ENCODE measurements at places on chromosomes 2 and 18. TPM values are rescaled to one million over a fixed set of nuclear protein-coding genes. Genes with fewer than 3 reads are reported as not detected.
A peak's percentile ranks its signal among the peaks of the same experiment; 100 is the strongest.

Gene SCN9A
- not detected for total RNA-seq

DNA sequence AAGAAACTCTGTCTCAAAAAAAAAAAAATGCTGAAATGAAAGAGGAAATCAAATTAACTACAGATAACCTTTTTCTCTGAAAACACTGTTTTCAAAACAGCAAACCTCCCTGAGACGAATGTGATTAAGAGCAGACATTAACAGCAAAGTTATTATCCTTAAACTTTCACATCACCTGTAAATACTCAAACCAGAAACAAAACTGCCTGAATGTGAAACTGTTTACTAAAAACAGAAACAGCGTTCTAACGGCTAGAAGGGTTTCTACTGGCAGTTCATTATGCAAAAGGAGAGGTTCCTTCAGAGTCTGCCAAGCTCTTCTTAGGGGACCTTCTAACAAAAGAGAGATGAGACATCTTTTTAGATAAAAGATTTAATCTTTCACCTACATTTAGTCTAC is 45.9 kb downstream of the PNO1 start:
- H3K4me1 ChIP-seq: peaks cover 74% of the 10 kb centered on the region
- no peak for DNase-seq
- H3K27ac ChIP-seq: peak overlapping the region; percentile 86
- H3K36me3 ChIP-seq: peaks cover 13% of the 10 kb centered on the region
- H3K27me3 ChIP-seq: no peaks in the 10 kb centered on the region

DNA sequence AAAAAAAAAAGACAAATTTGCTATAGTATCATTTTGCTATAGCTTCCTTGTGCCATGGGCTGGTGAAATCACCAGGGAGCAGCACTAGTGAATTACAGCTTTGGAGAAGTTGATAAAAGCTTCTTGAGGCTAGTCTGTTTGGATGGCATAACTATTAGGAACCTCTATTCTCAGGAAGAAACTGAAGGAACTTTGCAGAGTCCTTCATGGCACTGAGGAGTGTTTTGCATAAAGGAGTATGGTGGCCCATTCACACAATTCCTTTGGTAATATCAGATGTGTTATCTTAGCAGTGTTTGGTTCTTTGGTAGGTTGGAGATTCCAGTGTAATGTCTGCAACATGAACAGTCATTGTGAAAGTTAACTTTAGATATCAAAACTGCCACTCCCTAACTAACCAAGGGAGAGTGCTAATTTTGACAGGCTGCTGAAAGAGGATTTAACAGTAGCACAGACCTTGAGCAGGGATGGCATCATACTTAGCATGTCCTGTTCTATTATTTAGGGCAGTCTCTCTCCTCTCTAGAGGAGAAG is 76.6 kb upstream of the ZFP36L2 start:
- H3K4me1 ChIP-seq: peaks cover 21% of the 10 kb centered on the region
- H3K4me3 ChIP-seq: no peak overlapping the region
- H3K27ac ChIP-seq: no peak overlapping the region
- no peaks in the 10 kb centered on the region for H3K27me3 ChIP-seq

Gene NEDD4L
- total RNA-seq: 6.8 TPM

DNA sequence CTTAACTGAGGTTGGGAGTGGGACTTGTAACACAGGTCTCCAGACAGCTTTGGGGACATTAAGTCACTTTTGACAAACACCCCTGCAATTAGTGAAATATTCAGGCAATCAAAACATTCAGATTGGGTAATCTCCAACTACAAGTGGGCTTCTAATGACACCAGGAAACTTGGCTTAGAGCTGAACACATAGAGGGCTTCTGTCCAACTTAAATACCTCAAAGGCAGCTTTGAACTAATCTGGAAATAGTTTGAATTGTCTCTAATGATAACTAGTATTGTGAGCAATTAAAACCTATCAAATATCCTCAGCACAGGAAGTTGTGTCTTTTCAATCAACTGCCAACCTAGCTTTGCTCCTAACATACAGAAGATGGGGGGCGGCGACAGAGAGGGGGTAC is 5.1 kb upstream of the ASPRV1 start:
- no peak overlapping the region for H3K4me3 ChIP-seq
- H3K27me3 ChIP-seq: no peaks in the 10 kb centered on the region
- DNase-seq: no peak
- peaks cover 3% of the 10 kb centered on the region for H3K4me1 ChIP-seq

GRCh38 chr2:9020267-9020666 is 16.8 kb upstream of the MBOAT2 start:
- DNase-seq: no peak
- H3K4me1 ChIP-seq: no peaks in the 10 kb centered on the region
- H3K27ac ChIP-seq: no peak overlapping the region
- H3K27me3 ChIP-seq: peaks cover 11% of the 10 kb centered on the region

GRCh38 chr2:220930271-220931076 is 641.6 kb downstream of the EPHA4 start:
- H3K4me1 ChIP-seq: peaks cover 1% of the 10 kb centered on the region
- H3K27ac ChIP-seq: no peak overlapping the region
- H3K36me3 ChIP-seq: peaks cover 2% of the 10 kb centered on the region

Gene RAB6C
- not detected for total RNA-seq

GRCh38 chr2:229044581-229044980 is 226.5 kb downstream of the PID1 start:
- no peaks in the 10 kb centered on the region for H3K27me3 ChIP-seq
- no peaks in the 10 kb centered on the region for H3K36me3 ChIP-seq
- H3K4me3 ChIP-seq: no peak overlapping the region
- no peaks in the 10 kb centered on the region for H3K4me1 ChIP-seq

GRCh38 chr2:43397411-43397810 is 171.0 kb upstream of the ZFP36L2 start:
- H3K36me3 ChIP-seq: peaks cover 43% of the 10 kb centered on the region
- H3K4me3 ChIP-seq: no peak overlapping the region
- H3K27ac ChIP-seq: no peak overlapping the region
- no peak for DNase-seq
- H3K4me1 ChIP-seq: peaks cover 13% of the 10 kb centered on the region

- no peak for DNase-seq
- H3K4me3 ChIP-seq: no peak overlapping the region
- H3K36me3 ChIP-seq: no peaks in the 10 kb centered on the region
- H3K27ac ChIP-seq: no peak overlapping the region
- no peaks in the 10 kb centered on the region for H3K4me1 ChIP-seq
- H3K27me3 ChIP-seq: peaks cover 5% of the 10 kb centered on the region
Observed at GRCh38 chr2:191499874-191500565, 177.9 kb upstream of the NABP1 start.

Gene NEB
- 0.33 TPM for total RNA-seq

Gene ALS2
- total RNA-seq: 12.4 TPM

DNA sequence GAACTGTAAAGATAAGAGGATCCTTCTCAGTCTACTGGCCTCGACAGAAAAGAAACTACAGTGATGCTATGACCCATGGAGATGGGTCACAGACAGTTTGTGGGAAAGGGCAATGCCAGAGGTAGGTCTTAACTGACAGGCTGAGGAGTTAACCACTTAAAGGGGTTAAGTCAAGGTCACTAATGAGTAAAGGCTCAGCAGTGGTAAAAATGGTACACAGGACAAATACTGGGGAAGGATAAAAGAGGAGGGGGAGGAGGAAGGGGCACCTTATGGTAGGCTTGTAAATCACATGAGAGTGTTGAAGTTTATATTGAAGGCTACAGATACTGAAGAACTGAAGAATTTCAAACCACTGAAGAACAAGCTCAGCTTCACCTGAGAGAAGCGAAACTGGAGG is 9.9 kb downstream of the IER3IP1 start:
- H3K36me3 ChIP-seq: peaks cover 12% of the 10 kb centered on the region
- no peak overlapping the region for H3K4me3 ChIP-seq
- no peak overlapping the region for H3K27ac ChIP-seq
- no peaks in the 10 kb centered on the region for H3K27me3 ChIP-seq

- no peak overlapping the region for H3K27ac ChIP-seq
- peaks cover 12% of the 10 kb centered on the region for H3K27me3 ChIP-seq
- no peaks in the 10 kb centered on the region for H3K36me3 ChIP-seq
- H3K4me1 ChIP-seq: peaks cover 5% of the 10 kb centered on the region
Observed at GRCh38 chr2:127187831-127188230, 32.3 kb downstream of the CYP27C1 start.

GRCh38 chr2:197075754-197076337 is 149.3 kb upstream of the PGAP1 start:
- H3K4me3 ChIP-seq: no peak overlapping the region
- H3K27ac ChIP-seq: no peak overlapping the region

Gene DARS1
- total RNA-seq: 174 TPM

DNA sequence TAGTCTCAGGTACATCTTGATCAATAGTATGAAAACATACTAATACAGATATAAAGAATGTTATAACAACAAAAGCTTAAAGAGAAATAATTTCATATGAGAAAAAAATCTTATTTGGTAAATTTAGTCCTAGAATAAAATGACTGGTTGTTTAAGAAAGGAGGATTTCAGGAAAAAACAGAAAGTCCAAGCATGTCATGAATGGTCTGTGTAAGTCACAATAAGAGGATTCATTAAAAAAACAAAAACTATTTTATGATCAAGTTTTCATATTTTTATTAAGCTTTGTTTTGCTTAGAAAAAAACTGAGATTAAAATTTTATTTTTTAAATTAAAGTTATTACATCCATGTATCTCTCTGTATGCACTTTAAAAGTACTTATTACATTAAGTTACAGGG is 353.9 kb upstream of the SPHKAP start:
- H3K4me3 ChIP-seq: no peak overlapping the region
- no peak overlapping the region for H3K27ac ChIP-seq
- H3K4me1 ChIP-seq: no peaks in the 10 kb centered on the region
- no peak for DNase-seq

GRCh38 chr18:68830256-68831045 is 32.6 kb downstream of the CCDC102B start:
- H3K4me1 ChIP-seq: no peaks in the 10 kb centered on the region
- no peak overlapping the region for H3K4me3 ChIP-seq
- H3K27ac ChIP-seq: no peak overlapping the region

Gene TRPM8
- total RNA-seq: not detected

DNA sequence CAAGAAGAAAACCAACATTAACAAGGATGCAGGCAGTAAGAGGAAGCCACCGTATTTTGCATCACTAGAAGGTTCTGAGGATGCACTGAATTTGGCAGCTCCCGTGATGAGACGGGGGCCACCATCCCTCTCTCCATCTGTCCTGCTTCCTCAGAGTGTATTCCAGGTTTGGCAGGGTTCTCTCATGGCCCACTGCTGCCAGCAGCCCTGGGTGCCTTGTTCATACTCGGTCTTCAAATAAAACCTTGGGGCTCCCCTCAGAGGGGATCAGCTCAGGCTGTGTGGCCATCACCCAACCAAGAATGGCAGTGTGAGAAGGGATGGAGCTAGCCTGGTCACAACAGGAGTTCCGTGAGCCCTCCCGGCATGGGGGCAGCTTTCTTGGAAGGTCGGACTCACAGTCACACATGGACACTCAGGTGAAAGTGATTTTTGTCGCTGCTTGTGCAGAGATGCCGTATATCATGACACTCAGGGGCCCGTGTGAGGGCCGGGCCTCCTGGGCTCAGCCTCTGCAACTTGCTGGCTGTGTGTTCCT is 12.8 kb upstream of the MBP start:
- H3K4me3 ChIP-seq: no peak overlapping the region
- H3K36me3 ChIP-seq: peaks cover 16% of the 10 kb centered on the region

Gene ZNF804A
- total RNA-seq: not detected

Gene GREB1L
- not detected for total RNA-seq

Gene RPE
- 33.2 TPM for total RNA-seq

Gene COL3A1
- 0.05 TPM for total RNA-seq

Gene SP9
- not detected for total RNA-seq

DNA sequence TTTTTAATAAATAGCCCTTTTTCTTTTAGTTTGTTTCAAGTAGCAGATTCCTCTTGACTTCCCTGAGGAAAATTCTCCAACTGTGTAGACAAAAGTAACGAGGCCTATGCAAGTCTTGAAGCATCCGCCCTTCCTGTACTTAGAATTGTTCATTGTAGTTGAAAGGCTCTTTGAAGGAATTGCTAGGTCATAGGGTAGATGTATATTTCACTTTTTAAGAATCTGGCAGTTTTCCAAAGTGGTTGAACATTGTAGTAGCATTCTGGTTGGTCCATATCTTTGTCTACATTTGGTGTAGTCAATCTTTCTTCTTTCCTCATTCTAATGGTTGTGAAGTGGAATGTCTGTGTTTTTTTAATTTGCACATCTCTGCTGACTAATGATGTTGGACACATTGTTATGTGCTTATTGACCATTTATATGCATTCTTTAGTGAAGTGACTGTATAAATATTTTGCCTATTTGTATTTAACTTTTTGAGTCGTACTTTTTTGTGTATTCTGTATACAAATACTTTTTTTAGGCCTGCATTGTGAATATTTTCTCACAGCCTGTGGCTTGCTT is 5.6 kb upstream of the SERPINB11 start:
- no peak overlapping the region for H3K4me3 ChIP-seq
- H3K27me3 ChIP-seq: peaks cover 2% of the 10 kb centered on the region
- no peak overlapping the region for H3K27ac ChIP-seq
- DNase-seq: no peak
- no peaks in the 10 kb centered on the region for H3K4me1 ChIP-seq

DNA sequence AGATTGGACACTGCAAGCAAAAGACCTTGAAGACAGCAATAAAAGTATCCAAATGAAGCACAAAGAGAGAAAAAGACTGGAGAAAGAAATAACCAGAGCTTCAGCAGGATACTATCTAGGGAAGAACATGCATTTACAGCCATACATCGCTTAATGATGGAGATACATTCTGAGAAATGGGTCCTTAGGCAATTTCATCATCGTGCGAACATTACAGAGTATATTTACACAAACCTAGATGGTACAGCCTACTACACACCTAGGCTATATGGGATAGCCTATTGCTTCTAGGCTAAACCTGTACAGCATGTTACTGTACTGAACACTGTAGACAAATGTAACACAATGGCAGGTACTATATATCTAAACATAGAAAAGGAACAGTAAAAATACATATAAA is 11.9 kb downstream of the OLA1 start:
- H3K4me1 ChIP-seq: peaks cover 35% of the 10 kb centered on the region
- no peak overlapping the region for H3K27ac ChIP-seq
- no peak overlapping the region for H3K4me3 ChIP-seq

Gene PAX8
- 1.4 TPM for total RNA-seq

DNA sequence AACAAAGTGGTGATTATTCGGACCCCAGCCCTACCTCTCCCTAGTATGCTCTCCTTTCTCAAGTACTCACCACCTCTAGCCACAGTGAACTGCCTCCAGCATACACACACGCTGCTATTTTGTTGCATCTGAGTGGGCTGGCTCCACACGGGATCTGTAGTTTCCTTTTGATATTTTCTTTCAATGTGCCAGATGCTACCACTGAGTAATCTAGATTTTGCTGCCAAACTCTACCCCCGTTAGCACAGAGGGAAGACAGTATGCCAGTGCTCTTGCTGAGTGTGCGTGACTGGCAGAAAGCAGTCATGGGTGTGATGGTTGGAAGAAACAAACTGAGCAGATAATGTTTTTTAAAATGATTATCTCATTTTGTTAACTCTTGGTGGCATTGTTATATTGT is 11.6 kb downstream of the CFLAR start:
- H3K27ac ChIP-seq: peak overlapping the region; percentile 93
- peak overlapping the region; percentile 98 for H3K4me3 ChIP-seq
- DNase-seq: peak; percentile 75
- peaks cover 72% of the 10 kb centered on the region for H3K4me1 ChIP-seq
